ENCODE measurements at places on chromosomes 7 and 10.

DNA sequence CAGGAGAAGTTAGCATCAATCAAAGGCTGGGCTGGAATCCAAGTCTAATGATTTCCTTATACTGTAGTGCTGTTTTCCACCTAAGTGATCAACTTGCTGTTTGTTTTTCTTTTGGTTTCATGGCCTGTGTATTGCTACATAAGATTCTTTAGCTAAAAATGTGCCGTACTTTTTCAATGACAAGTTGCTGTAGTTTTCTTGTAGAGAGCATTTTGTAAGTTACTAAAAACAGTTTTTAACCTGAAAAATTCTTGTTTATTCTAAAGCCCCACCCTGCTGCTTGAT is 1.3 kb downstream of the HELLS start:
- DNase-seq, result no peak

DNA sequence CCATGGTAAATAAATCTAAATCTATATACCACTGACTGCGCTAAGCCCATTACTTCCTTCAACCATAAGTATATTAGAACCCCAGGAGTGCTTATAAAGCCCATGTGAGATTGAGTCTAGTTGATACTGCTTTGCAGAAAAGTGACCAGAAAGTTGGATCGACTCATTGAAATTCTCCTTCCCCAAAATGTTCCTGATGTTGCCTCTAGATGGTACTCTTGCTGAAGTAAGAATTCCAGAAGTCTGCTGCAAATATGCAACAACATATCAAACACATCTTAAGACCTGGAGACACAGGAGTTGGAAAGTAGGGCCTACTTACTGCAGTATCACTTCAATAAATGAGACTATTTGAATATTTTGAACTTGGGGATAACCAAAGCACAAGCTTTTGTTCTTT is 550.8 kb downstream of the IPMK start:
- DNase-seq, result no peak

DNA sequence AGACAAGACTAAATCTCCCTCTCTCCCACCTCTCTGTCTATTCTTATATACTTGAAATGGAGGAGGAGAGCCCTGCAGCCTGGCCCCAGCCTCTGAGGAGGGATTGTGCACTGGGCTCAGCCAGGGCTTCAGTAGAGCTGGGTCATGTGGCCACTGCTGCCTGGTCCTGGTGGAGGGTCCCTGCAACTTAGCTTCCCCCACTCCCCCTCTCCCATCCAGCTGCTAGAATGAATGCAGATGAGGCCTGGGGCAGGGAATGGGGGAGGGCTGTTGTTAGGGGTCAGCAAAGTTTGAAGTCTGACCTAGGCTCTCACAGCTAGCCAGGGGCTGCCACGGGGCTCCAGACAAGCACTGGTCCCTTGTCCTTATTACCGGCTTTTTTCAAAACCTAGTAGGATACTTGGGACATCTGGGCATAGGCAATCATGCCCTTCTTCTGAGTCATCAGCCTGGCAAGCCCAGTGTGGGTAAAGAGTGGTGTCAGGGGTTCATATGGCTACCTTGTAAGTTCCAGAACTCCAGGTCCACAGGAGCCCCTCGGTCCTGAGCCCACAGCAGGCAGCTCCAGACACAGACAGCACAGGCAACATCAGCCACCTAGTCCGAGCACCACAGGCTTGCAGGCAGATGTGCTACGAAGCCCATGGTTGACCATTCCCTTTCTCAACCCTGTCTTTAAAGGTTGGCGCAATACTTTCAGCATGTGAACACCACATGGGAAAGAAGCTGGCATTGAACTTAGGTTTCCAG is 12.8 kb upstream of the CXCL12 start:
- DNase-seq, result peak; percentile 23

DNA sequence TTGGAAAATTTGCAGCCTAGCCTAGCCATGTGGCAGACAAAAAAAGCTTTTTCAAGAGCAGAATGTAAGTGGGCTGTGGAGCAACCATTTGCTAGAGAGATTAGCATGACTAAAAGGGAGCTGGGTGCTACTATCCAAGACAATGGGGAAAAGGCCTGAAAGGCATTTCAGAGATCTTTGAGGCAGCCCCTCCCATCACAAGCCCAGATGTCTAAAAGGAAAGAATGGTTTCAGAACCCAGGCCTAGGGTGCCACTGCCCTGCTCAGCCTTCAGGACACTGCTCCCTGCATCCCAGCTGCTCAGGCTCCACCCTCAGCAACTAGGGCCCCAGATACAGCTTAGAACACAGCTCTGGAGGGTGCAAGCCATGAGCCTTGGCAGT is 24.7 kb downstream of the PNLIPRP3 start:
- no peak for DNase-seq

Measured in liver (tissue), 10 donors.